ENCODE measurements at places on chromosomes 13 and 19. TPM values are rescaled to one million over a fixed set of nuclear protein-coding genes. Genes with fewer than 3 reads are reported as not detected.

C19orf38 gene
- 2.2 TPM for polyA plus RNA-seq

TNFAIP8L1 gene
- 9.8 TPM for polyA plus RNA-seq

FLT1 gene
- polyA plus RNA-seq: 32.4 TPM

PRR36 gene
- 5.9 TPM for polyA plus RNA-seq

FBXO27 gene
- 9.8 TPM for polyA plus RNA-seq

ZNF738 gene
- polyA plus RNA-seq: 25.7 TPM

LRRC4B gene
- polyA plus RNA-seq: 24.5 TPM

RXFP2 gene
- 9.2 TPM for polyA plus RNA-seq

ASPDH gene
- polyA plus RNA-seq: 1.3 TPM

ZFP82 gene
- 14.2 TPM for polyA plus RNA-seq

C19orf67 gene
- not detected for polyA plus RNA-seq

TJP3 gene
- 10.1 TPM for polyA plus RNA-seq

IL4I1 gene
- polyA plus RNA-seq: 3.4 TPM

CYP4F12 gene
- polyA plus RNA-seq: 1.8 TPM

SPACA4 gene
- not detected for polyA plus RNA-seq

EID2B gene
- polyA plus RNA-seq: 4.2 TPM

NLRP5 gene
- polyA plus RNA-seq: not detected

CDC16 gene
- polyA plus RNA-seq: 122 TPM

C19orf81 gene
- 3.2 TPM for polyA plus RNA-seq

LIM2 gene
- 0.67 TPM for polyA plus RNA-seq

LYL1 gene
- 3.7 TPM for polyA plus RNA-seq

PDX1 gene
- polyA plus RNA-seq: not detected

LAIR2 gene
- polyA plus RNA-seq: not detected

OR7A5 gene
- polyA plus RNA-seq: not detected

CGB5 gene
- 0.18 TPM for polyA plus RNA-seq

PRR19 gene
- polyA plus RNA-seq: 1.8 TPM

ZNF787 gene
- 12.6 TPM for polyA plus RNA-seq

SULT2B1 gene
- polyA plus RNA-seq: 0.42 TPM

KASH5 gene
- polyA plus RNA-seq: 0.32 TPM

IGFL3 gene
- not detected for polyA plus RNA-seq
